ENCODE measurements at places on chromosomes 16 and 17.

DNA sequence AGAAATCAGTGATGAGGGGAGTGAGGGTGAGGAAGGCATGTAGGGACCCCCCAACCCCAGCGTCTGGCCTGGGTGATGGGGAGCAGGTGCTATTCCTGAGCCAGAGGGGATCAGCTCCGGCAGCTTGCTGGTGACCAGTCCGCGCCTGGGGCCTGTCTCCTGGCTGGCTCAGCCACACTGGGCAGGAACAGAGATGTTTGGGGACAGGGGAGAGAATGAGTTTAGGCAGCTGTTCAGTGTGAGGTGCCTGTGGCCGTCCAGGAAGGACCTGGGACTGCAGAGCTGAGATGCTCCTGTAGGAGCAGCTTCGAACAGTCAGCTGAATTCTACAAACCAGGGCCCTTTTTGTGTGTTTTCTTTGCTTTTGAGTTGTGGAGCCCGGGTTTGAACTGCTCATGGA lies 23.2 kb upstream of the SPNS2 start:
- no peak for DNase-seq

- no peak for DNase-seq
Measured at GRCh38 chr16:57066625-57067024, 25.8 kb upstream of the CPNE2 start.

DNA sequence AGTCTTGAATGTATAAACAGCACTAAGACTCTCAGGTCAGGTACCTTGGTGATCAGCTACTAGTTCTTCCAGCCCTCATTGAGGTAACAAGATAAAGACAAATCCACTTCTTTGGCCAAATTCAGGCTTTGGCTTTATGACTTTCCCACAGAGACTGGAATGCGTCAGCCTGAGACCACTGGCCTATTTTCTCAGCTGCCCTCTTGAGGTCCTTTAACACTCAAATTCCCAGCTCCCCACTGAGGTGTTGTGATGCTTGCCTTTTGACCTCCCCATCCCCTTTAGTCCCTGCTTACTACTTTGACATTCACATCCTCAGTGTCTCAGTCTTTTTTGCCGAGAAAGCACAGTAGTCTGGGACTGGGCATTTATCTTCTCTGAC lies 10.6 kb downstream of the TNFAIP1 start:
- DNase-seq: no peak

- no peak for DNase-seq
Measured at GRCh38 chr17:51611585-51611984, 351.2 kb downstream of the UTP18 start.

- peak; percentile 53 for DNase-seq
Measured at GRCh38 chr16:69942099-69942491, 9.0 kb upstream of the CLEC18A start.

DNA sequence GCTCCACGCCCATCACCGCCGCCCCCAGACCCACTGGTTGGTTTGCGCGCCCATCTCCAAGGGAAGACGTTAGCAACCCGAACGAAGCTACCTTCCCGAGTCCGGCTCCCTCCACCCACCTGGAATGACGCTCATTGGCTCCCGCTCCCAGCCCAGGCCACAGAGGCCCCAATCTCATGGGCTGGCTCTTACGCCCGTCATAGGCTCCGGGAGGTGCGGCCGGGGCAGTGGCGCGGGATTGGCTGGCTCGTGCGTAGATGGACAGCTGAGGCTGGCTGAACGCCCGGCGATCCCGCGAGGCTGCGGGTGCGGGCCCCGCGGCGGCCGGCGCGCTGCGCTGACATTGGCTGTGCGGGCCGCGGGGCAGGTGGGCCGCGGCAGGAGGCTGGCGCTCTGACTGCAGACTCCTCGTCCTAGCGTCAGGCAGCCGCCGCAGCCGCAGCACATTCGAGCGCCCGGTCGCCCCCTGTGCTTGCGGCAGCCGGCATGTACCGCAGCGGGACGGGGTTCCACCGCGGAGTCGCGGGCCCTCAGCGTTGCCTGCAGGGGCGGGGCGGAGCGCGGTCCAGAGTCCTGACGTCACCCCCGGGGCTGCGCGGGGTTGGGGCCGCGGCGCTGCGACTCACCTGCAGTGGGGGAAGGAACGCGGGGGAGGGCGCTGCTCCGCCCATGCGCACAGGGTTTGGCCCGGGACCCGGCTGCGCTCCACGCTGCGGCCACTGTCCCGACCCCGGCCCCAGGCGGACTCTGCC lies 453 bp upstream of the MYH10 start:
- DNase-seq: peak; percentile 98

GRCh38 chr16:24568392-24568791 lies 29.0 kb downstream of the RBBP6 start:
- no peak for DNase-seq

DNA sequence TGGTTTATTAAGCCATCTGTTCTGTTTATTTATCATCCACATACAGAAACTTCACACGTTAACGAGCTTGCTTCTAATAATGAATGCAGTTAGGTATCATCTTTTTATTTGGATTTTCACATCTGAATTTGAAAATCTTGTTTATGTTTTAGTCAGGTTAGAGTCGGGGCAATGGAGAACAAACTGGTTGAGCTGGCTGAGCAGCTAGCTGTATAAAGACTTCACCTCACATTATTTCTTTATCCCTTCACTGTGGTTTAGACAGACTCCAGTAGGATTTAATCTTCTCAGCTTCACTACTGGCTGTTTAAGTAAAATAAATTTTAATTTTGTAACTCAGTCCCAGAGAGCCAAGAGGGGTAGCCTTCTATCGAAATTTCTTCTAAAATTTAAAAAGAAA lies 415.9 kb downstream of the RBFOX1 start:
- DNase-seq: no peak

DNA sequence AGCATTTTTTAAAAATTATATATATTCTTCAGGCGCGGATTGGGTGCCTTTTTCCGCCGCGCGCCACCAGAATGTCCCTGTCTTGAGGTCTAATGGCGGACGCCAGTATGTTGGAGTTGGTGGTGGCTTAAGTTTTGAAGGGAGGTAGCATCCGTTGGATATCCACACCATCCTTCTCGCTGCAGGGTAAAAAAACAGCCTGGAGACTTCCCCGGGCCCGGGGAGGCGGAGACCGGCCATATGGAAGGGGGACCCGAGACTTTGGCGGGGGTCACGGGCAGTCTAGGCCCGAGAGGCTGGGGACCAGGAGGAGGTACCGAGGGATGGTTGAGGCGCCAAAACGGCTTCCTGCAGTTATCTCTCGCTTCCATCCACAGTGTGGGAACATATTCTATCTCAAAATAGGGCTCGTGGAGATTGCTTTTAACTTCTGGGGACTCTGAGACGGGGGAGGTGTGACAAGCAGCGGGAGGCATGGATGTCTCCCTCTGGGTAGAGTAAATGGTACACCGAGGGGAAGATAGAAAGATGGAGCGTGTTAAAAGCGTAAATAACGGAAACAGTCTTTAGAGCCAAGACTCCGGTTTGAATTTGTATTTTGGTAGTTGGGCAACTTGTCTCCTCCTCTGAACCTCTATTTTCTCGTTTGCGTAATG lies at the start of gene SF3B3:
SF3B3 (plus strand) TSS at position 74 of the 656 bp plus-strand sequence. CDS start 2,841 bp downstream, outside the sequence.
- peak; percentile 81 for DNase-seq

DNA sequence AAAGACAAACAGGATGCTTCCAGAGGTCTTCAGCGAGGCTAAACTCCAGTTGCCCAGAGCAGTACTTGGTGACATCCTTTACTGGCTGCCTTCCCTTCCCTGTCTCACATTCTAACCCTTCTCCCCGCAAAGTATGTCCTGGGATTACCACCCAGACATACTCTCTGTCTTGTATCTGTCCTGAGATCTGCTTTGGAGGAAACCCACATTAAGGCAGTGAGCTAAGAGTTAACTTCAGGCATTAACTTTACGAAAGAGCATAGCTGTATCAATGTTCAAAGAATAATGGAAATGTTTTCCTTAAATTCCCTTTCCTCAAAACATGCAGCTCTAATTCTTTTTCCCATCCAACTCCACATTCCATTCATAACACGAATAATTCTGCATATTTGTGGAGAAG lies 385.2 kb downstream of the NPIPA8 start:
- DNase-seq: no peak

GRCh38 chr17:8639709-8640108 lies 9.2 kb upstream of the MYH10 start:
- no peak for DNase-seq

DNA sequence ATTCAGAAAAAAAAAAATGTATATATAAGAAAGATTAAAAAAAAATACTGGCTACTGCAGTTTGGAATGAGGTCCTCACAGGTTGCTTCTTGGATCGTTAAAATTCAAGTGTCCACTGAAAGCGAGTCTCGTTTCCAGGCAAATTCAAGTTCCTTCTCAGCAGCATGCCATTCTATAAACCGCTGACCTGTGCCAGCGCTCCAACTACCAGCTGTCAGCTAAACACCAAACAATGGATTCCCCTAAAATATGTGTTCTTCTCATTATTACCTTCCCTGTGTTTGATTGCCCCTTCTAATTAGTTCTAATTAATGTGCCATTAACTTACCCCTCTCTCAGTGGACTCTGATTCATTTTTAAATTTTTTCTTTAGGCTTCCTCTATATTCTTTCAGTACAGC lies 92.4 kb downstream of the DNAH9 start:
- no peak for DNase-seq

DNA sequence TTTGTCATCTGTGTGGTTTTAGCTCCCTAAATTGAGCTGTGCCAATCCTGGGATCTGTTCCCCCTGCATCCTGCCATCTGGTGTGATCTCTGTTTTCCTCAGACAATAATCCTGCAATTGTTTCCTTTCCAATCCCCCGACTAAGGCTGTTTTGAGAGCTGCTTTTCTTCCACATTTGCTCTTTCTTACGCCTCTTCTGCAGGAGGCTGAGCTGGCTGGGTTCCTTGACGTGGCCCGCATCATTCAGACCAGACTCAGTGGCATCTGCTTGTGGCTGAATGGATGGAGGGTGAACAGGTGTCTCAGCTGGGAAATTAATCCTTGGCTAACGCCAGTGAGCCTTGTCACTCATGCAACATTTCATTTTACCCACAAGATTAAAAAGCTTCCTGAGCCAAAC lies 9.8 kb upstream of the MED9 start:
- no peak for DNase-seq

- no peak for DNase-seq
Measured at GRCh38 chr17:17440938-17441675, 35.7 kb upstream of the MED9 start.

- DNase-seq: no peak
Measured at GRCh38 chr16:66569827-66570405, 3.7 kb downstream of the CMTM1 start.

GRCh38 chr17:16374146-16374938 lies 6.5 kb upstream of the UBB start:
- no peak for DNase-seq

- no peak for DNase-seq
Measured at GRCh38 chr16:26860506-26860905, 206.2 kb upstream of the C16orf82 start.

DNA sequence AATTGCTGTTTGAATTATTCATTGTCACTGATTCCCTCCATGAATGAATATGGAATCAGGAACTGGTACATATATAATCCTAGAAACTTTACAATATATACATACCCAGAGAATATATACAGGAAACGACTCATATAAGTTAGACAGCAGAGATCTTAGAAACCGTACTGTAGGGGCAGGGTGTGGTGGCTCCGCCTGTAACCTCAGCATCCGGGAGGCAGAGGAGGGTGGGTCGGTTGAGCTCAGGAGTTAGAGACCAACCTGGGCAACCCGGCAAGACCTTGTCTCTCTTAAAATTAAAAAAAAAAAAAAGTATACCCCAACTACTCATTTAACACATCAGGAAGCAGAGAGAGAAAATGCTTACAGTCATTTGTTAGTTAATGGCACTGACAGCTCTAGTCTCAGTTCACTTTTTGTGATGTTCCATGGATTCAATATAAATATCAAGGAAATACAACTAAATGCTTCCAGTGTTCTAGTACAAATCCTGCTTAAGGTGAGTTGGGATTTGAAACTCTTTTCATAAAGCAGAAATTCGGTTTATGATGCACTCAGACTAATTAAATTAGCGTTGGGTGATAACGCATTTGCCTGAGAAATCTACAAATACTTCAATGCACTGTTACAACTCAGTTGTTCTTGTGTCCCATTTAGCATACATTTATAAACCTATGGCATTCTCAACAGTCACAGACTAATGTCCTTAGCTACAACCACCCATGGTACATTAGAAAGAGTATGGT lies 5.6 kb downstream of the GLG1 start:
- peak; percentile 27 for DNase-seq

Measured in sciatic nerve (tissue), 2 donors.